ENCODE measurements at places on chromosomes 3 and 15. TPM values are rescaled to one million over a fixed set of nuclear protein-coding genes. Genes with fewer than 3 reads are reported as not detected.

DNA sequence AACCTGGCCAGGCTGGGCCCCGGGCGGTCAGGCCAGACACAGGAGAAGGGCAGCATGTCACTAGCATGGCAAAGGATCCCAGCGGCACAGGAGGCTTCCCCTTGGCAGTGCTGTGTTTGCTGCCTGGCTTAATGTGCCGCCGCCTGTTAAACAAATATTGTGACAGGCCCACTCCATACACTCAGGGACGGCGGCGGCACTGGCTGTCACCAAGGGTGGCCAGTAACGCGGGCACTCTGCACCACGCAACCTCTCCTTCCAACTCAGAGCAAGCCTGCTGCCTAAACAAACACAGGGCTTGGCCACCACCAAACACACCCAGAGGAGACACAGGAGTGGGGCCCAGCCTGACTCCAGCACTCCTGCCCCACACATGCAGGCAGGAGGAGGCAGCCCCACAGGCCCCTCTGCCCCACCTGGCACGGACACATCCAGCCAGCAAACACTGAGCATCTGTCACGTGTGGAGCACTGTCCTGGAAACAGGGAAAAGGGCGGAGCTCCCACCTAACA is 48.0 kb downstream of the TPRA1 start:
- no peak for DNase-seq

- DNase-seq: no peak
Measured at GRCh38 chr3:123096126-123096525, 29.3 kb downstream of the PDIA5 start.

- DNase-seq: no peak
Measured at GRCh38 chr15:91632981-91633380, 220.5 kb upstream of the SLCO3A1 start.

GRCh38 chr3:55367384-55367783 is 119.7 kb downstream of the WNT5A start:
- DNase-seq: no peak

DNA sequence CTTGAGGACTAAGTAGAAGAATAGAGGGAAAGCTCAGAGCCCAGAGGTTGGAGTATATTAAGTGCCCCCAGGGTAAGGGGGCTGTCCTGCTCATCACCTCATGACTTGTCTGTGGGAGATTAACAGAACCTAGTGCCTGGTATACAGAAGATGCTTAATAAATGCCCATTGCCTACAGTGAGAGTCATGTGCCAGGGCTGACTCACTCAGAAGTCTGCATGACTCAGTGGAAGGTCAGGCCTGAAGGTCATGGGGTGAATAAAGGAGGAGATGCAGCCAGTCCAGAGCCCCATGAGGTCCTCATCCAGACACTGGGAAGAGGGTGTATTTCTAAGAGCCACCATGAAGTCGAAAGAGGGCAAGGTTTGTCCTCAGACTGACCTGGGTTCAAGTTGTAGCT is 62.5 kb upstream of the TLE3 start:
- DNase-seq: no peak

DNA sequence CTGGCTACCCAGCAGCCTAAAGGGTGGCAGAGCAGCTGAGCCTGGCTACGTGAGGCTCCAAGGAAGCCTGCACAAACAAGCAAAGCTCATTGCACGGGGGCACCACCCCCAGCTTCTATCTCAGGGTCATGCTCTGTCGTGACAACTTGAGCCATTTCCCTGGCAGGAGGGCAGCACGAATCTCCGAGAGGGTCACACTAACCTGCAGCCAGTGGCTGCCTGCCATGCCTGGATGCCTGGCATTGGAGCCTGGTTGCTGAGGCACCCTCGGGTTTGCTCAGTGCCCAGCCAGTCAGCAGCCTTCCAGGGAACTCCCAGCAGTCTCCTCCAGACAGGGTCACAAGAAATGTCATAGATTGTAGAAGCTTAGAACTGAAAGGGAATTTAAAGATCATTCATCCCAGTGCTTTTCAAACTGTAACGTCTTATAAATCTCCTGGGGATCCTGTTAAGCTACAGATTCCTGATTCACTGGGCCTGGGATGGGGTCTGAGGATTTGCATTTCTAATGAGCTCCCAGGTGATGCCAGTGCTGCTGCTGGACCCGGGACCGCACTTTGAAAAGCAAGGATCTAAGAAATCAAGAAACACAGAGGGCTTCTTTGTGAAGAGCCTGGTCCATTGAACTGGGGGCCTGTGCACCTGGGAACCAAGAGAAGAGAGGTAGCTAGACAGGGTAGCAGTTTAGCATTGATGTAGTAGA is 48.4 kb downstream of the TMEM266 start:
- DNase-seq: no peak

- DNase-seq: no peak
Measured at GRCh38 chr3:167113035-167113830, 266.9 kb downstream of the ZBBX start.

DNA sequence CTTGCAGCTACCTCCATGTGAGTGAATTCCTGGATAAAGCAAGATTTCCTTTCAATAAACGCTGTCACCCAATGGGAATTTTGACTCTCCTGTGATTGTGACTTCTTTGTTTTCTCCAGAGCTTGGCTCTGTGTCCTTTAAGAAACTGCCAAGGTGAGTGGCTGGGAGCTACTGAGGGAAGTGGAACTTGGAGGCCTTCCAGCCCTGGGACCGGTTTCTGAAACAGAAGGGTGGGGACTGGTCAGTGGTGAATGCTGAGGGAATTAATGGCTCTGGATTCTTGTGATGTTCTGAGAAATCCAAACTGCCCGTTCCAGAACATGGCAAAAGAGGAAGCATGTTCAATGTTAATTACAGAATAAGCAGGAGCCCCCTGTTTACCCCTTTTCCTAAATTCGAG is 41.1 kb upstream of the MYZAP start:
- DNase-seq: no peak

- no peak for DNase-seq
Measured at GRCh38 chr3:46143951-46144473, 64.1 kb downstream of the CCR1 start.

DNA sequence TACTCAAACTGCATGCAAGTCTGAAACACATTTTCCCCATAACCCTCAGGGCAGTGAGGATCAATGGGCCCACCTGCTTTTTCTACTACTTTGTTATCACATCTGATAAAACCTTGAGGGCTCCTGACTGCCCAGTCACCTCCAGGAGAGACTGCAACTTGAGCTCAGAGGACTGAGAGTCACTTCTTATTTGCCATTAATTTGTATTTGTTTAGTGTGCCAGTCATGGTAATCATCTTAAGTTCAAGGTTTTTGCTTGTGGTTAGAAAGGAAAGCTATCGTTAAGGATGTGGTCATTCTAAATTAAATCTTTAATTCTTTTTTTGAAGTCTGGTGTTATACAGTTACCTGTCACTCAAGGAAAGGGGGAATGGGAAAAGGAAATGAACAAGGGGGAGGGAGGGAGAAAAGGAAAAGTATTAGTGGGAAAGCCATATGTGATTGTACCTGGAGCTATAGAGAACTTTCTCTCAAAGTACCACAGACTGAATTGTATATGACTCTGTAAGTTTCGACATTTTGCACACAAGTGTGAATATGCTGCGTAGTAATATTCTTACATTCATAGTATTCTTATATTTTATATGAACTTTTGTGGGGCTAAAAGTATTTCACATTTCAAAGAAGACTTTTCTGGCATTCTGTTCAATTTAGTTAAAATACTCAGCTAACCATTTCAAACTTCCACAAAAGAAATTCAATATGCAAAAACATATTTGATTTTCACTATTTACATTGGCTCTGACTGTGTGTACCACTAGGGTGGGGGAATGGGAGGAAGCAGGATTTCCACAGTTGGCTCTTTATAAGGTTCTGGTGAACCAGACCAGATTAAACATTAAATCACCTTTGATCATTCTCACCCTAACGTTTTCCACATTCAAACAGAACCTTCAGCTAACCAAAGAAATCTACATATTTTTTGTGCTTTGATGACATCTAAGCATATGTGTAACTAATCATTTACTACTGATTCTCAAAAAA is 166.5 kb upstream of the ATP11B start:
- no peak for DNase-seq

GRCh38 chr15:65638681-65639089 is 16.9 kb downstream of the SLC24A1 start:
- peak; percentile 71 for DNase-seq

DNA sequence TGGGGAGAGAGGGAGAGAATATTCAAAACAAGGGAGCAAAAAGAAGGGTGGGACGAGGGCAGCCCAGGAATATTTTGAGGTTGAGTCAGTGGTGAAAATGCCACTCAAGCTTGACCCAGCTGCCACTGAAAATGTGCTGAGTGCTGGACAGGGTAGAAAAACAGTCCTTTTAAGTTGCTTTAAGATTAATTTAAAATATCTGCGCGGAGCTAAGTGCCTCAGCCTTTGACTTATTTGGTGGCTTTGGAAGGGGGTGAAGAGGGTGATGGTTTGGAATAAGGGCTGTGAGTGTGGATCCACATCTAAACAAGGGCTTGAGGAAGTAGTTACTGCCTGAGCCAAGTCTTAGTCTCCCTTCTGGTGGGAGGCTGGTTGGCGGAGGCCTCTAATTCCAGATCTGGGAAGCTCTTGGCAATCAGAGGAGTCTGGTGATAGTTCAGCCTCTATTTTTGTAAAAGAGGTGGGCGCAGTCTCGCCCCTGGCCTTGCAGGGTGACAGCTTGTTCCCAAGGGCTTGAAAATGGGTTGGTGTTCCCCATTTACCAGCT is 280.8 kb upstream of the ROPN1 start:
- no peak for DNase-seq

GRCh38 chr3:89380016-89380415 is 272.6 kb downstream of the EPHA3 start:
- peak; percentile 49 for DNase-seq

GRCh38 chr15:100201376-100202280 is 140.1 kb downstream of the ADAMTS17 start:
- no peak for DNase-seq

DNA sequence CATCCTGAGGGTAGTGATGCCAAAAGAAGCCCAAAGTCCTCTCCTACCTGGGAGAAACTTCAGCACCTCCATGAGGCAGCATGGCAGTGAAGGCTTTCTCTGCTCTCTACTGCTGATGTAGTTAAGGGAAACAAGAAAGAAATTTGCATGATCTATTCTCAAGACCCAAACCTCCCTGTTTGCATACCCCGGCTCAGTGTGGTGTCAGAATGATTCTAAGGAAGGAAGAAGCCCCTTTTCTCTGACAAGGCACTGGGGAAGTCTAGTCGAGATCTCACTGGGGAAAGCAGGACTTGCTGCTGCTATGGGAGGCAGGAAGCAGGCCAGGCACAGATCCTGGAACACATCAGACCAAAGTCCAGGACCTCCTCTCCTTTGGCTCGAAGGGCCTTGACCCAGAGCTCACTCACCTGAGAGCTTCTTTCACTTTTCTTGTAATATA is 89.4 kb upstream of the ICE2 start:
- DNase-seq: no peak

DNA sequence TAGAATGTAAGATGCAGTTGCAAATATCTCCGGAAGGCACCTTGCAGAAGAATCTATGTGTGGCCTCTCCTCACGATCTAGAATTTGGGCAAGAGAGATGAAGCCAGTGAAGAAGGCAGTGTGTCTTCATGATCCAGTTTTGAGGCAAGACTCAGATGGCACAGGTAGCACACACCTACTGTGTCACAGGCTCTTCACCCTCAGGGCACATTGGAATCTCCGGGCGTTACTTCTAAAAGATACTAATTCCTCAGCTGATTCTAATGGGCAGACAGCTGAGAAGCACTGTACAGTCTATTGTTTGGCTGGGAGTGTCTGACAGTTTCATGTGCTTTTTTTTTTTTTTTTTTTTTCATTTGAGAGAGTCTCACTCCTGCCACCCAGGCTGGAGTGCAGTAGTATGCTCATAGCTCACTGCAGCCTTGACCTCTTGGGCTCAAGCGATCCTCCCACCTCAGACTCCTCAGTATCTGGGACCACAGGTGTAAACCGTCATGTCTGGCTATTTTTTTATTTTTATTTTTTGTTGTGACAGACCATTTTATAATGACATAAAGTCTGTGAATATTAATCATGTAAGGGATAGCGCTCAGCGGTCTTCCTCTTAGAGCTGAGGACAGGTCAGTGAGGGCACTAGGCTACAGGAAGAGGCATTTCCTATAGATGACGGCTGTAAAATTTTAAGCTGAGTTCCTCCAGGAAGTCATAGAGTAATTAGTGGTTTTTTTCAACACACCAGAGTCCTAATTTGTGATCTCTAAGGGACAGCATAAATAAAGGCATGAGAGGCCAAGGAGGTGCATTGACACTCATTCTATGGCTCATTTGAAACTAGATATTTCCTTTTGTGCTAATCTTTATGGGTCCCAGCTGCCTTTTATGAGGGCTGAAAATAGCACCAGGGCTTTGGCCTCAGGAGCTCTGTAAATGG is 4.0 kb downstream of the C3orf52 start:
- DNase-seq: peak; percentile 44

DNA sequence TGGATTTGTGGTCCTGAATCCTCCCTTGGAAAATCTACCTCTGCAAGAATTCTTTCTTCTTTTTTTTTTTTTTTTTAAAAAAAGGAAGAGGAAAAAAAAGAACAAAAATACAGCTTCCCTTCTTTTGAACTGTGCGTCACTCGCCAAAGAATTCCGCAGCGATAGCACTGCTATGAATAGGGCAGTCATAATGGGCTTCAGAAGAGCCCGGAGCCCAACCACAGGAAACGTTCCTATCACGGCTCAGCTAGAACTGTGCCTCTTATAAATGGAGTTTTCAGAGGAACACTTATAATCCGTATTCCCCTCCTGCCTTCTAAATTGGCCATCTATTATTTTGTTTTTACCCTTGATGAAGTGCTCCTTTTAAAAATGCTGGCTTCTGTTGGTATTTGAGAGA is 227.7 kb downstream of the ADAMTS17 start:
- DNase-seq: peak; percentile 44

GRCh38 chr3:11509173-11510000 is 134.3 kb downstream of the VGLL4 start:
- no peak for DNase-seq

DNA sequence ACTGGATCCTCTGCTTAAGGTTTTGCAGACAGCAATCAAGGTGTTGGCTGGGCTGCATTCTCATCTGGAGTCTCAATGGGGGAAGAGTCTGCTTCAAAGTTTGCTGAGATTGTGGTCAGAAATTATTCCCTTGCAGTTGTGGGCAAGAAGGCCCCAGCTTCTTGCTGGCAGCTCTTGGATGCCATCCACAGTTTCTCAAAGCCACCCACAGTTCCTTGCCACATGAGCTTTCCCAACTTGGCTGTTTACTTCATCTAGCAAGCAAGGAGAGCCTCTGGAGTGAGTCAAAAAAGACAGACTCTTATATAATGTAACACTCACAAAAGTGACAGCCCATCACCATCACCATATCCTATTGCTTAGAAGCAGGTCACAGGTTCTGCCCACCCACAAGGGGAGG is 62.1 kb upstream of the ABHD2 start:
- no peak for DNase-seq

DNA sequence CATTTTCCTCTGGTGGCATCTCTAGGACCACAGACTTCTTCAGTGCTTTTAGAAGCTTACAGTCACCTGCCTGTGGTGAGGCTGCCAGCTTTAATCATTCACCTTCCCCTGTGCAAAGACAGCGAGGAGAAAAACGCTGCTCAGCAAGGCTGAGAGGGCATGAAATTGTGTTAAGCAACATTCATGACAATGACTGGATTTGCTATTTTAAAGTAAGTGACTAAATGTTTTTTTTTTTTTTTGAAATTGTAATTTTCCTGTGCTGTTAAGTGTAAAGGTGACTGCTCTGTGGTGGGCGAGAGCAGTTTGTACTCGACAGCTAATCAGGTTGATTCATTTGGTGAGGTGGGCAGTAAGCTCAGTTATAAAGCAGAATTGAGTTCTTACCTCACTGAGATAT is 240.4 kb downstream of the NSUN3 start:
- DNase-seq: no peak

Gene C3orf20
- total RNA-seq: 0.12 TPM

Gene SCN10A
- not detected for total RNA-seq

Gene PRR20G
- not detected for total RNA-seq

Gene OR5K2
- total RNA-seq: not detected

Gene SOX14
- not detected for total RNA-seq

Gene SLC41A3
- 42.3 TPM for total RNA-seq

Gene GOLGA8S
- not detected for total RNA-seq

Gene GATA2
- total RNA-seq: not detected

Measured in mammary epithelial cell (primary cell).